ENCODE measurements at places on chromosomes 6 and 20.

DNA sequence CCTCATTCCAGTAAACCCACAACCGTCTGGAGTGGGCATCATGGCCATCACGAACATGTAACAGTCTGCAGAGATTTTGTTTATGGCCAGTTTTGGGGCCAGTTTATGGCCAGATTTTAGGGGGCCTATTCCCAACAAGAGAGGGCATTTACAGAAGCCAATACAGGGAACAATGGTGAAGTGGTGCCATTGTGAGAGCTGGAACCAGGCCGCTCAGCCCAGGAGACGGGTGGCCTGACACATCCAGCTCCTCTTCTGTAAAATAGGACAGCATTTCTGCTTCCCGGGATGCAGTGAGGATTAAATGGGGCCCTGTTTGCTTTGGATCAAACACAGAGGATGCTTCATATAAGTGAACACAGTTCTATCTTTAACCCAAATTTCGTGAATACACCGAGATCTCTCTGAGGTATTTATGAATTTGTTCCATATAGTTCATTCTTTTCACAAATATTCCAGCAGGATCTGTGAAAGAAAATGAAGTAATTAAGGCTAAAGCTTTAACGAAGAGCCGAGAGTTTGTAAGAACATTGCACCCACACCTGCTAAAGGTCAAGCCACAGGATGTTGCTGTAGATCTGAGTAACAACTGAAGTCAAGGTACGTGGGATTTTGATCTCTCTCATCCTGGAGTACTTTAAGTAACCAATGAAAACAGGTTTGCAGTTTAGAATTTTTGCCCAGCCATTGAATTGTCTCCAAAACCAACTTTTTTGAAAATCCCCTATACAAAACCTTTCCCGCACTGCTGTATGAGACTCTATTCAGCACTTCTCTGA is 14.5 kb upstream of the SIRPG start:
- no peak for DNase-seq

DNA sequence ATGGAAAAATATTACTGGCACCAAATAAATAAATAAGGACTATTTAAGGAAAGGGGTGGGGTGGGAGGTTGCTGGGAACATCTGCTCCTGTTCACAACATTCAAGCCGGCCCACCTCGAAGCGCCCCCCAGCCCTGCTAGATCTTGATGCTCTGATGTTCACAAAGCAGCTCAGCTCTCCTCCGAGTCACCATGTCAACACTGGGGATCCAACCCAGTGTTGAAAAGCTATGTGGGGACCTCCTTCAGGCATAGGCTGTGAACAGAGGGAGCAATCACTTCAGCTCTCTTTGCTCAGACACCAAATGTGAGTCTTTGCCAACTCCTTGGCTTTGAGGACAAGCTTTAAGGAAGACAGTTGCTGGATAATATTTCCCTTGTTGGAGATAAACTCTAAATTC is 176.8 kb upstream of the NT5E start:
- no peak for DNase-seq

- DNase-seq: no peak
Observed at GRCh38 chr20:47905628-47906347, 120.5 kb upstream of the SULF2 start.

GRCh38 chr6:79084693-79085092 is 6.6 kb upstream of the PHIP start:
- no peak for DNase-seq

GRCh38 chr6:45555981-45556771 is 178.4 kb upstream of the SUPT3H start:
- no peak for DNase-seq

GRCh38 chr6:125910527-125910926 is 46.0 kb upstream of the HINT3 start:
- DNase-seq: no peak

DNA sequence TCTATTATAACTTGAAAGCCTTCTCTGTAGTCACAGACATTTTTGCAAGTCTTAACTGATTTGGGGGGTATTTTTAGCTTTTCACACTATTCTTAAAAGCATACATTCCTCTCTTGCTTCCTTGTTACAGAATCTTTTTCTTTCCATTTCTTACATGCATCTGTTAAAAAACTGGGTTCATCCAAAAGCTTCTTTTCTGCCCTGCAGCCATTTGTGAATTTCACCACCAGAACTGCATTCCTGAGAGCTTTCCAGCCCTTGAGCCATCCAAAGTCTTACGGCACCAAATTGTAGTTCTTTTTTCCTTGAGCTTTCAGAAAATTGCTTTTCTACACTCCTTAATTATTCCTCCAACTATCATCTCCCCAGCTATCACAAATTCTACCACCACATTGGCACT is 19.7 kb upstream of the GSTA4 start:
- no peak for DNase-seq

DNA sequence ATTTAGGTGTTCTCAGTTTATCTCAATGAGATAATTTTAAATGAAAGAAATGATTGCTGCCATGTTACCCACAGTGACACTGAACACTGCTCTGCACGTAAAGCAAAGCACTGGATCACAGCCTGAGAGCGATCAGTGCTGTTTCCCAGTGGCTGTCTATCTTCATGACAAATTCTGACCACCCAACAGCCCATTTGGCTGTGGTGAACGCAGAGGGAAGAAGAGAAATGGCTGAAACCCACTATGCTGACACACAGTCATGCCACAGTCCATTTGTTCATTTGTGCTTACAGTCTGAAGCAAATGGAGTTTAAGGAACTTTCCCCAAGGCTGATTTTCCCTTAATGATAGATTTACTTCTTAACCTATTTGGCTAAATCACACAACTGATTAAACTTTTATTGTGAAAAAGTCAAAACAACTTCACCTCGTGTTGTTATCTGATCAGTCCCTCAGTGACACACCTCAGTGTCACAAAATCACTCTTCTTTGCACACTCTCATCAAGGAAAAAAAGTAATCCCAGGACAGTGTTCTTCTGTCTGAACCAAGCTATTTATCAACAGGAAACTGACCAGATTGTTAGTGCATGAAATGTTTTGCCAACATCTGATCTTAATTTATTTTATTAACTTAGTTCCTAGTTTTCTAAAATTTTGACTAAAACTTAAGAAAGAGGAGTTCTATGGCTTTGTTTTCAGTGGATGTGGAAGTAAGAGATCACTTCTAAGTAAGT is 225.1 kb downstream of the TBX18 start:
- no peak for DNase-seq

- DNase-seq: no peak
Observed at GRCh38 chr6:142838821-142839685, 105.9 kb downstream of the HIVEP2 start.

- DNase-seq: no peak
Observed at GRCh38 chr20:48309293-48309692, 518.5 kb downstream of the PREX1 start.

GRCh38 chr6:65706436-65706835 is 590 bp downstream of the EYS start:
- no peak for DNase-seq

DNA sequence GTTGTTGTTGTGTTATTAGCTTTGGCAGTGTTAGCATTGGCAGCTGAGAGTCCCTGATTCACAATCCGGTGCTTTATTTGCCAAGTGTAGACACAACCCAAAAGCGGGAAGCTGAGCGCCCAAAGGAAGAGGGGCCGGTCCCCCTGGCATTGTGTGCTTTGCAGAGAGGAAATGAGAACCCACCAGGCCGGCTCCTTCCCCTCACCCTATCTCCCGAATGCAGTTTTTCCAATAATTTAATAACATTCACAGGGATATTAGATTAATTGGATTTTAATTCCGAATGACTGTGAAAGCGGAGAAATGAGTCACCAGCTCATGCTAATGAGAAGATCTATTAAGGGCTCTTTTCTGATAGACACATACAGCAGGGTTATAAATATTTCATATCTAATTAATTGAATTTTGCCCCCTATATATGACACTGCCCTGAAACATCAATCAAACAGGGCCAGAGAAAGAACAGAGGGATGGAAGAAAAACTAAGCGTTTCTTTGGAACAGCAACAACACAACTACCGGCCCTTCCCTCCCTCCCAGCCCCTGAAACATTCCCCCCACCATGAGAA is 143.8 kb downstream of the MBOAT1 start:
- DNase-seq: no peak

DNA sequence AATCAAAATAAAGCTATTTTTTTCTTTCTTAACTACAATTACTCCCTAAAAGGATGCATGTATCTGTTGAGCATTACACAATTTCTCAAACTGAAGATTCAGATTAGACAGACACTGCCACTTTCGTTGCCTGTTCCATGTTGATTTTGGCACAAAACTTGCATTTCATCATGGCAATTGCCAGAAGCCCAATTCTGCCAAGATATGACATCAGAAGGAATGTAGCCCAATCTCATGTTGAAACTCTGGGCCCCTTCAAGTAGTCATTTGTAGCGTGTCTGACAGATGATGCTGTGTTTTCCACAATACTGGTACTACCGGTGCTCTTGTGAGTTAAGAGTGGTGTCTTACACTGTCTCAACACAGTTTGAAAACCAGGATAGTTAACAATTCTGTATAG is 705.4 kb downstream of the PTPRT start:
- no peak for DNase-seq

GRCh38 chr6:10411131-10411970 is 3.5 kb downstream of the TFAP2A start:
- no peak for DNase-seq

DNA sequence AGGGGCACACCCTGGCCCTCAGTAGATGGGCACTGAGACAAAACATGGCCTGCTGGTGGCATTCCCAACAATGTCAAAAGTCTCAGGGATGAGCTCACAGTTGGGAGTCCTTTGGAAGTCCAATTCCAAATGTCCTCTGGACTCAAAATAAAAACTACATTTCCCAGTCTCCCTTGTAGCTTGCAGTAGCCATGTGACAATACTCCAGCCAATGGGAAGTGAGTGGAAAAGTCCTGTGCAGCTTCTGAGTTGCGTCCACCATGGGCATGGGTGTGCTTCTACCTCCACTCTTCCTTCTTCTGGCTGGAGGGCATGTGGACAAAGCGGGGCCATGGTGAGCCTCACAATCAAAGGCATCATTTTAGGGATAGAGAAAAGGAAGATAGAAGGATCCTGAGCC is 5.8 kb upstream of the ADAM33 start:
- DNase-seq: no peak

GRCh38 chr20:21099751-21100577 is 6.2 kb downstream of the LINC00237 start:
- no peak for DNase-seq

- no peak for DNase-seq
Observed at GRCh38 chr20:35260426-35260825, 17.5 kb downstream of the MMP24OS start.

GRCh38 chr6:35181933-35182612 is 31.7 kb upstream of the SCUBE3 start:
- no peak for DNase-seq

- DNase-seq: no peak
Observed at GRCh38 chr6:49919935-49920644, 43.9 kb downstream of the DEFB114 start.

- DNase-seq: no peak
Observed at GRCh38 chr20:1806456-1806855, 88.8 kb upstream of the SIRPA start.

GRCh38 chr6:62286470-62286843 is 432 bp upstream of the KHDRBS2 start:
- no peak for DNase-seq

DNA sequence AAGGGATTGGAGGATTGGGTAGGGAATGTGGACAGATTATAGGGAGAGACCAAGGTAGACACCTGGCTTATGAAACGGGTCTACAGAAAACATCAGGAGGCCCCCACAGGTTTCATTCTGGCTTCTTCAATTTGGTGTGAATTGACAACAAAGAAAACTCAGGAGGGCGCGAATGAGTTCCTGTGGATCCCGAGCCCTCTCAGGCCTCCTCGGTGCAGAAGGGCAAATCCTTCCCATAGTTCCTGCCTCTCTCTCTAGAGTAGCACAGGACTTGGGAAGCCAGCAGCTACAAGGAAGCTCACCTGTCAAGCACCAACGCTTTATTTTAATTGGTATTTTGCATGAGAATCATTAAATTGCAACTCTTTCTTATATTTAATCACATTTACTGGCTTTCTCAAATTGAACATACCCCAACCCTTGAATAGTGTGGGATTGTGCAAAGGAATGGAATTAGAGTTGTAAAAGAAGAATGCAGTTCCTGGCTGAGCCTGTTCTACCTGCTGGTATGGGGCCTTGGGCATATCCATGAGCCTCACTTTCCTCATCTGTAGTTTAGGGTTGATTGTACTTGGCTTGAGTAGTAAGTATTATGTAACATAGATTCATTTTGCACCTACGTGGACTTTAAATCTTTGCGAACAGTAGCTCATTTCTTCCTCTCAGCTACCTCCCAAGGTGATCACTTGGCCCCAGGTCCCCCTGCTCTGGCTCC is 56.4 kb upstream of the PHACTR2 start:
- no peak for DNase-seq

DNA sequence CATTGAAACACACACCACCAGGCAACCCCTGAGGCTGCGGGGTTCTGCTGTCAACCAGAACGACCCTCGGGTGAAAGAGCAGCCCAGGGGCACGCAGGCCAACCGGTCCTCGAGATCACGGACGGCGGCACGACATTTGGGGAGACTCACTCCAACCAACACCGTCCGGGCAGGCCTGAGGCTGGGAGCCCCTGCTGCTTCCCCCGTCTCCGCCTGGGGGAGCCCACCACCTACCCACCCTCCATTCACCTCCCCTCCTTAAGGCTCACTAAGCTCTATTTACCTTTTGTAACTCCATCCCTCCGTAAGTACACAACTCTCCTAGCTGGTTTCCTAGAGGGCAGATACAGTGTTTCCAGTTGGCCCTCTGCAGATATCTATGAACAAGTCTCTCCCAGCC is 971.3 kb upstream of the DEFB115 start:
- DNase-seq: no peak

DNA sequence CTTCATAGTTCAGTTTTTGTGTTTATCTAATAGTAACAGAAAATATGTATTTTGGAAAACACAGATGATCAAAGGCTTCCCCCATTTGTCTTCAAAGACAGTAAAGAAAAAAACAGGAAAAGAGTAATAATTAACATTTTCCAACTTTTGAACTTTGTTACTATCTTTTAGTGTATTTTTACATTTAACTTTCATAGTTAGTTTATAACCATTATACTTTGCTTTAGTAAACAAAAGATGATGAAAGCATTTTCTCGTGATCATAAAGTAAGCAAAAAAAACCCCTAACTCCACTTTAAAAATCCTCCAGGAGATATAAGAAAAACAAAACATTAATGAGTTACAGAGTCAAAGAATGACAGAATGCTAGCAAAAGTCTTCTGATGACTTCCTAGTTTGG is 13.6 kb upstream of the GPRC6A start:
- no peak for DNase-seq

DNA sequence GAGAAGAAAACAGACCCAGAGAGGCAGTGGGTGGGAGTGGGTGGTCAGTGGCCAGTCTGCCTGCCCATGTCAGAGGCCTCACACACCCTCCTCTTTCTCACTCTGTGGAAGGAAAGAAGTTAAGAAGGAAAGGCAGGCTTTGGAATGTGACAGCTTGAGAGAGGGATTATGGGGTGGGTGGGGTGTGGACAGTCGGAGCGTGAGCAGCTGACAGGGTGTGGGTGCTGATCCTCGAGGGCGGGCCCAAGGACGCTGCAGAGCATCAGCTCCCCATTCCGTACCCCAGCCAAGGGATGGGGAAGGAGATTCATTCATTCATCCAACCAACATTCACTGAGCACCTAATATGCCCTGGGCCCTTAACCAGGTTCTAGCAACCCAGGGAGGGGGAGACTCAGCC is 4.8 kb downstream of the TGM6 start:
- no peak for DNase-seq

- DNase-seq: no peak
Observed at GRCh38 chr20:62914970-62915457, 11.3 kb downstream of the DIDO1 start.
